ENCODE measurements at places on chromosomes 4 and X.

- no peak for DNase-seq
Measured at GRCh38 chr4:156101571-156101970, 147.9 kb upstream of the CTSO start.

DNA sequence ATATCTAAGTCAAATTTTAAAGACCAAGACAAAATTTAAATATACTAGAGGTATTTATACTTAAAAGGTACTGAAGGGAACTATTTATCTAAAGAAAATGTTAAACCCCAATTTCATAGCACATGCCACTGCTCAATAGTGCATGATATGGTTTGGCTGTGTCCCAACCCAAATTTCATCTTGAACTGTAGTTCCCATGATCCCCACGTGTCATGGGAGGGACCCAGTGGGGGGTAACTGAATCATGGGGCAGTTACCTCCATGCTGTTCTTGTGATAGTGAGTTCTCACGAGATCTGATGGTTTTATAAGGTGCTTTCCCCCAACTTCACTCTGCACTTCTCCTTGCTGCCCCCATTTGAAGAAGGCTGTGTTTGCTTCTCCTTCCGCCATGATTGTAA is 32.3 kb downstream of the MAML3 start:
- DNase-seq, result no peak

DNA sequence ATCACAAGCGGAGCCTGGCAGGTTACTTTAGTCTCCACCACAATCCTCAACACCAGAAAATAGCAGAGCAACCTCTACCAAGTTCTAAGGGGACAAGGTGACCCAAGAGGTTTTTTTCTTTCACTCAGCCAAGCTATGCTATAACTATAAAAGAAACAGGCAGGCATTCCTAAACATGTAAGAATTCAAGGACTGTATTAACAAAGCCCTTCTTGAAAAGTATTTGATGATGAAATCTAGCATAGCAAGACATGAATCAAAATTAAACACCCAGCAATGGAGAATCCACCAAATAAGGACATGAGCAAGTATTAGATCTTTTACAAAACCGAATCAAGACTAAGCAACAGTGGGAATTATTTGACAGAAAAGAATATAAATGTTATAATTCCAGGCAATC is 25.7 kb upstream of the C1QTNF7 start:
- no peak for DNase-seq

GRCh38 chr4:158996669-158997074 is 106.2 kb upstream of the RAPGEF2 start:
- DNase-seq, result no peak

DNA sequence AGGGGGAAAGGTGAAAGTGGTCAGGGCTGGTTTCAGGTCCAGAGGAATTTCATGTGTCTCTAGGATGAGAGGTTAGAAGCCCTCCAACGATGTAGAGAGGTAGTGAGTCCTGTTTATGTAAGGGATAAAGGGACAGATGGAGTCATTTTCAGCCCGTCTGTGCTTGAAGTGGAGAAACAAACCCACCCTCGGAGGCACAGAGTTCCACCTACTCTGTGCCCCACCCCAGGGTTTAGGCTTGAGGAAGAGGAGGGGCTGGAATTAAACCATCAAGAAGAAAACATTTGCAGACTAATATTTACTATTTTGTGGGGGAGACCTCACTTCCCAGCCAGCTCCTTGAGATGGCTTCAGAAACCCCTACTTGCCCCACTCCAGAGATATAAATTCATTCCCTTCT is 868 bp upstream of the GNL3L start:
- DNase-seq, result no peak

DNA sequence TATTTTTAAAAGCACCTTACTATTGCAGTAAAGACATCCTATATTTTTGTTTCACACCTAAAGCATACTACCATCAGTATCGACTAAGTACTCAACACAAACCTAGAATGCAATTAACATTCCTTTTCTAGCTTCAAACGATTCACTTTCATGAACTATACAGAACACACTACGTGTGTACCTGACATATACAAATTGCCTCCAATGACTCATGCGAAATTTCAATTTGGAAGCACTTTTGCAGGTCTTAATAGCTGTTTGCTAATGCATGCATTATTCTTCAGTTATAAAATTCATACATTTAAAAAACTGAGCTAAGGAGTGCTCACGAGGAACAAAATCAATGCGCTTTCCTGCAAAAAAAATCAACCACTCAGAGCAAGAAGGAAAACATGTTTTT is 19.7 kb upstream of the GPM6B start:
- no peak for DNase-seq

DNA sequence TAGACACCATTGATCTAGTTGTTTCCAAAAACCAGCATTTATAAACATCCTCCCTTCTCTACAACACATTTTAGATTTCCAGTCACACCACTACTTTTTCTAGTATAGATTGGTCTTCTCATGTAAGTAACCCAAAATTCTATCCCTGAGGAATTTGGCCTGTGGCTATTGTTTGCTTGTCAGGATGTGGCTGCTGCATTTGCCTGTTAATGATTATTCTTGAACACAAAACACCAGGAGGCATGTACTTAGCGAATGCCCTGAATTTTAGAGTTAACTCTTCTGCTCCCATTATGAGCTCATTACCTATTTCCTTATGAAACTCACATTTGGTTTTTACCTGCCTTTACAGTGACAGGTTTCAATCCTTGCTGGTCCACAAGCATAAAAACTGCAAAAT is 102.0 kb upstream of the FSTL5 start:
- no peak for DNase-seq

DNA sequence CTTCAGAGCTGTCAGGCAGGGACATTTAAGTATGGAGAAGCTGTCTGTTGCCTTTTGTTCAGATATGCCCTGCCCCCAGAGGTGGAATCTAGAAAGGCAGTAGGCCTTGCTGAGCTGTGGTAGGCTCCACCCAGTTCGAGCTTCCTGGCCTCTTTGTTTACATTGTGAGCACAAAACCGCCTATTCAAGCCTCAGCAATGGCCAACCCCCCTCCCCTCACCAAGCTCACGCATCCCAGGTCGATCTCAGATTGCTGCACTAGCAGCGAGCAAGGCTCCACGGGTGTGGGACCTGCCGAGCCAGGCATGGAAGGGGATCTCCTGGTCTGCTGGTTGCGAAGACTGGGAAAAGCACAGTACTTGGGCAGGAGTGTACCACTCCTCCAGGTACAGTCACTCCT is 59.3 kb downstream of the ZNF674 start:
- no peak for DNase-seq

DNA sequence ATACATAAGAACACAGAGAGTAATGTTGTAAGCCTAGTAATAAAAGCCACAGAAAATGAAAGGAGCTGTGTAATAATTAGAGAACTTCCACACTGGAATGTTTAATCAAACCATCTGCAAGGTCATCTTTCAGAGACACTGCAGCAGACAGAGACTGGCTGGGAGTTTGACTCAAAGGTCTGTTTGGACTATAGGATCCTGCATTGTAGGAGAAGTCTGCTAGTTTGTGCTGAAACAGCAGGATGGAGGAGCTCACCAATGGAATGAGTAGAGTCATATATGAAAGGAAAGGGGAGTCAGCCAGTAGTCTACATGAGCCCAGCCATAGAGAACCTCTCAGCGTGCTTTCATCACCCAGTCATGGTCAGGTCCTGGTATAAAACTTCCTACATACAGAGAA is 4.5 kb upstream of the ACE2 start:
- no peak for DNase-seq

DNA sequence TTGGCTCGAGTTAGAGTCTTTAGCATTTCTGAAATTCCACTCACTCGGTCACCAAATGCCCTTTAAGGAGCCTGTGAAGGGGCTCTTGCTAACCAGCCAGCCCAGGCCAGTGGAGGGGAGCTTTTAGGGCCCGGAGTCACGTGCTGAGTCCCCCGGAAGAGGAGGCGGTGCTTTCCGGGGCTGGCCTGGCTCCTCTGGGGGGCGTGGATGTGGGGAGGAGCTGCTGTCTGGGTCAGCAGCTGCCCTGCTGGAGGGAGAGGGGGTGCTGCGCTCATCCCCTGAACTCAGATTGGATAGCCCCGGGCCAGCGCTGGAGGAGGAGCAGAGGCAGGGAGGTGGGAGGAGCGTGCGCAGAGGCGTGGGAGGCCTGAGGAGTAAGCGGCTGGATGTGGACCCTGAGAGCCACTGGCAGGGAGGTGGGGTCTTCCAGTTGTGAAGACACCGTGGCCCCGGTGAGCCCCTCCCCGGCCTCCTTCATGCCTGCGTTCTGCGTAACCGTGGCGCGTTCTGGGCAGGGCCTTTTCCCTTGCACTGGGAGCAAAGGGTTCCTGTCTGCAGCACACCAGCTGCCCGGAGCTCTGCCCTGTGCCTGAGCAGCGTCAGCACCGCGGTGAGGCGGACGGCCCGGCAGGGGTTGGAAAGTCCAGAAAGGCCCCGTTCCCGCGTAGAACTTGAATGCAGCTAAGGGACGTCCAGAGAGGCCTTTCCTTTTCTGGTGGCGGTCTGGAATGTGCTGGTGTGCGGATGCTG is 19.7 kb downstream of the MAEA start:
- DNase-seq, result peak; percentile 96

DNA sequence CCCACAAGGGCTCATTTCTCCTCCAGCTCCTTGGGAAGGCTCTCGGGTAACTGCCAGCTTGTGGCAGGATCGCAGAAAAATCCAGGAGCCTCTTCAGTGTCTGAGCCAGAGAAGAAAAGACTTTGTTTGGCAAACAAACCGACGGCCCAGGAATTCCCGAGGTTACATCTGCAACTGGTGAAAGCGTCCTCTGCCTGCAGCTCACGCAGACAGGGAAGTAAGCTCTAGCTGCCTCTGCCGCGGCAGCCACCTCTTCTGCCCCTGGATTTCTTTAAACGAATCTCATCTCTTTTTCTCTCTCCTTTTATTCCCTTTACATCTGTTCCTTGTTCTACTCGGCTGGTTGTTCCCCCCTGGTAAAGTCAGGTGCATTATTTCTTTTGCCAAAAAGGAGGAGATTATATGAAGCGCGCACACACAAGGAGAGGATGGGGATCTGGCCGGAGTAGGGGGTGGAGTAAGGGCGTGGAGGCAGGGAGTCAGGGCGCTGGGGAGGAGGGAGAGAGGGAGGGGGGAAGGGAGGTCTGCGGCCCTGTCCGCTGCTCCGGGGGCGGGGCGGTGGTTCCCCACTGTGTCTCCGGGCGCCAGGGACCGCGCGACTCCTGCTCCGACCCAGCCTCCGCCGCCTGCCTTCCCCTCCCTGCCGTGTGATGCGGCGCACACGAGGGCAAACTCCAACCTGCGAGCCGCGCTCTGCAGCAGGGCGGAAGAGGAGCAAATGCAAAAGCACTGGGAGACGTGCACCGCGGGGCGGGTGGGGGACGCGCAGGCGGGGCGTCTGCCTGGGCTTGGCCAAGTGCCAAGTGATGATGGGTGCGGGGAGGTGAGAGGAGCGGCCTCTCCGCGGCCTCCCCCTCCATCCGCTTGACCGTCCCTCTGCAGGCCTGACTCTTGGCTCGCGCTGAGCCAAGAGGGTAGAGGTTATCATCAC is at the start of gene DCHS2:
Gene DCHS2, minus strand, starts transcription at position 459 of the 931 bp plus-strand sequence. Its CDS starts 444 bp downstream, at position 15.
- DNase-seq, result peak; percentile 78

- DNase-seq, result no peak
Measured at GRCh38 chr4:36208893-36209473, 35.3 kb downstream of the ARAP2 start.

DNA sequence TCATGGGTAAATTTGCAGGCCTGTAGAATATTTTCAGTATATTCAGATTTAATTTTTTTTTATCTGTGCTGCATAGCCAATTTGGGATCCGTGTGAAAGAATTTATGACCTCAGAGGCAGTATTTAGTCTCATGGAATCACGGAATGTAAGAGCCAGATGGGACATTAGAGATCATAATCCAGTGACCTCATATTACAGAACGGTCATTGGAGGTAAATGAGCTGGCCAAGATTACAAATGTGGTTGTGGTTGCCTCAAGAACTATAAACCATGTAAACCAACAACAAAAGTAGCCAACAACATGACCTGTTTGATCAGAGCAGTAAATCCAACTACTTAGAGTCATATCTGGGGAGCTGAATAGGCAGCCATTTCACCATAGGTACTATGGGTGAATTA is 71.6 kb downstream of the AMOT start:
- DNase-seq, result no peak

- DNase-seq, result no peak
Measured at GRCh38 chrX:23509256-23509655, 158.0 kb upstream of the PRDX4 start.

DNA sequence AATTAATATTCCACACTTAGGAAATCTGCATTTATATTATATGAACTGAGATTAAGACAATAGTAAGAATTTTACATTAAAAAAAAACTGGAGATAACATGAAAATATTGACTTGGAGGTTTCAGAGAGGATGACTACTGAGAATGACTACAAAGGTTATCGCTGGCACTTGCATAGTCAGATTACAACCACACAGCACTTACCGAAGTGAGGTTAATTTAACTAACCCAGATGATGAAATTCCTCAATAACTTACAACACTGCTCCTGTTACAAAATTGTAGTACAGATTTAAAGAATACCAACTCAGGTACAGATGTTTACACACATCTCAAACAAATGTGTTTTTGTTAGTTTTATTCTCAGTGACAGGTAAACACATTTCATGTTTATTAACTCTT is 283.5 kb downstream of the CAMK2D start:
- no peak for DNase-seq

- DNase-seq, result no peak
Measured at GRCh38 chrX:23386260-23386659, 51.6 kb downstream of the PTCHD1 start.

GRCh38 chr4:102518703-102519131 is 17.6 kb downstream of the NFKB1 start:
- DNase-seq, result no peak

DNA sequence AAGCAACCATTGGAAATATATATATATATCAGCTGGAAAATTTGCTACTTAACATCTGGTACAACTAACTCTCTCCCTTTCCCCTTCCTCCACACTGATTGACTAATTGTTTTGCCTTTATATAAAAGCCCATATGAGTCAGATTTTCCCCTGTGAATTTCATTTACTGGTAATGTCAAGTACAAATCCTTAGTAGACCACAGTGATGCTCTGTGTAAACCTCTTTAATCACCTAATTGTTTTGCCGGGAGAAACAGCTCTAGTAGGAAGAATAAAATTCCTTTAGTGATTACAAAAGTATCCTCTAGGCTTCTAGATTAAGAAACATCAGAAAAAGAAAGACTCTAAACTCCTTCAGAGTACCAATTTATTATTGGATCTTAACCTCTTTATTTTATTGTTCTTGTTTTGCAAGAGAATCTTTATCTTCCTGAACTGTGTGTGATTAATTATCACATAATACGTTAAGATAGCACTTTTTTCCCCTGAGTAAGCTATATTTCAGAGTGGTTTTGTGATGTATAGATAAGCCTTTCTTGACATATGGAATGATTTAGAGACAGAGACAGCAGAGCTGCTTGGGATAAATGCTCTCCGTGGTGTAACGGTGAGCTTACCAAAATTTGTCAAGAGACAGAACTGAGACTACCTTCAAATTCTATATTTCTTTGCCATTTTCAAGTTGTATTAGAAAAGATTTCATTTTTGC is 1606.4 kb upstream of the TENM3 start:
- DNase-seq, result peak; percentile 30

- DNase-seq, result no peak
Measured at GRCh38 chr4:22932326-22932725, 239.6 kb downstream of the GBA3 start.

- no peak for DNase-seq
Measured at GRCh38 chr4:85707611-85708010, 232.7 kb downstream of the ARHGAP24 start.

Measured in eye (tissue), 1 donor.